ENCODE measurements at places on chromosomes 7 and 10.

DNA sequence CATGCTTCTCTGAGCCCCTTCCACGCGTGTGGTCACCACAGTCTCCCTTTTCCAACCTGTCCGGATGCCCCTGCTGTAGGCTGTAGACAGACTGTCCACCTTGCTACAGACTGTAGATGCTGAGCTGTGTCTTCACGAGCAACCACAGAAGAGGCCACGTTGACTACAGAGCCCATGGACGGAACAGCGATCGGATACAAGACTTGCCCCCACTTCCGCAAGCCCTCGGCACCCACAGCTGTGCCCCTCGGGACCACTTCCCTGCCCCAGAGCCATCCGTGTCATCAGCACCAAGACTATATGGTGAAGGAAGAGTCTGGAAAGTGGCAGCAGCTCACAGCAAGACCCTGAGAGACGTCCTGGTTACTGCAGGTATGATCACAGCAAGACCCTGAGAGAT is 491.4 kb downstream of the DNAJB6 start:
- DNase-seq = no peak

DNA sequence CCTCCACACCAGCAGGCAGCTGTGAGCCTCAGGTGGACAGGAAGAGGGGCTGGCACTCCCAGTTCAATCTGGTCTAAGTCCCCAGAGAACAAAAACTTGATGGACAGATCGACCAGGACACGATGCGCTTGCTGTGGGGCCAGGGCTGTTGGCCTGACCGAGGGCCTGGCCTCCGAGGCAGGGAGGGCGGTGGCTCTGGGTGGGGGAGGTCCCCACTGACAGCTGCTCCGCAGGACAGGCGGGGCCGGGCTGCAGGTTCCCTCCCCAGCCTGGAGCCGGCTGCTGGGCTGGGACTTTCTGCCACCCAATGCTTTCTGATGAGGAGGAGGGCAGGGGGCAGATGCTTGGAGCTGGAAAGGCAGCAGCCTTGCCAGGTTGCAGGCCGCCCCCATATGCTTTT is 37.4 kb upstream of the ADGRA1 start:
- DNase-seq = no peak

DNA sequence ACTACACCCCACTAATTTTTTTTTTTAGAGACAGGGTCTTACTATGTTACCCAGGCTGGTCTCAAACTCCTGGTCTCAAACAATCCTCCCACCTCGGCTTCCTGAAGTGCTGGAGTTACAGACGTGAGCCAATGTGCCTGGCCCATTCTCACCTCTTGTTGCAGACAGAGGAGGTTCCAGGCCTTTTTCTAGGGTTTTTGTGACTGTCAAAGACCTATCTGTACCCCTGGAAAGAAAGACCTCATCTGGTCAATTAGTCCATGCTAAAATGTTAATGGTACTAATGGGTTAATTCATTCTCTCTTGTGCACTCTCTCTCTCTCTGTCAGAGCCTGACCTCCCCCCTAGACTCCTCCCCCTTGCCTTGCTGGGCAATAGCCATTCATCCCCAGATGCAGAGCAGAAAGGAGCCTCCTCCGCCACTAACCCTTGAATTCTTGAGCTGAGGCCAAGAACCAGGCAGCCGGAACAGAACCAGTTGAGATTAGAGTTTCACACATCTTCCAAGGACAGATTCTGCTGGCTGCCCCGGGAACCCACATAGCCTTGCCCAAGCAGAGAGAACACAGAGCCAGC is 209.7 kb downstream of the SKIDA1 start:
- DNase-seq = no peak

- no peak for DNase-seq
Measured at GRCh38 chr7:70635633-70636032, 496.3 kb upstream of the GALNT17 start.

GRCh38 chr10:86341361-86341811 is 25.2 kb downstream of the GRID1 start:
- no peak for DNase-seq

GRCh38 chr7:155872678-155873369 is 60.6 kb upstream of the SHH start:
- DNase-seq = no peak

- no peak for DNase-seq
Measured at GRCh38 chr10:122062831-122063674, 74.1 kb downstream of the TACC2 start.

Data from activated CD8-positive, alpha-beta memory T cell treated with anti-CD3 and anti-CD28 coated beads for 4 hours (primary cell).